Germinal center (tissue), 1 donor: ENCODE measurements at places on chromosomes 3 and 15.

DNA sequence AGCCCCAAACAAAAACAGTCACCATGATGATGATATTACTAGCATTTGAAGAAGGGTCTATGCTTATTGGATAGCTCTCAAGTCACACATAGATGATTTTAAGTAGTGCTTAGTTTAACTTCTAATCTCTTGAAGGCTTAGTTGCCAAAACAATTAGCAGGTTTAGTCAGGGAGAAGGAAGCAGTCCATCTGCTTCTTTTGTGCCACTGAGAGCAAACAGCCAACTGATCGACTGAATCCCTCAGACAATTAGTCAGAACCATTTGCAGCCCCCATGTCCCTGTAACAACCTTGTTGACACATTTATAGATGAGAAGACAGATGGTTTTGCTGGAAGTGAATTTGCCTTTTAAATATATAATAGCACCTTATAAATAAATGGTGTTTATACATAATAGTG lies 585.1 kb upstream of the SUCLG2 start:
- DNase-seq: no peak

GRCh38 chr3:3800685-3801493 lies 1.7 kb downstream of the LRRN1 start:
- no peak for DNase-seq

GRCh38 chr3:126617571-126617970 lies 37.4 kb downstream of the TXNRD3 start:
- DNase-seq: no peak

- no peak for DNase-seq
Measured at GRCh38 chr3:87127281-87127680, 99.8 kb upstream of the CHMP2B start.
